Cerebellum (tissue), 4 donors: ENCODE measurements at places on chromosomes 6 and 20. TPM values are rescaled to one million over a fixed set of nuclear protein-coding genes. Genes with fewer than 3 reads are reported as not detected.

DNA sequence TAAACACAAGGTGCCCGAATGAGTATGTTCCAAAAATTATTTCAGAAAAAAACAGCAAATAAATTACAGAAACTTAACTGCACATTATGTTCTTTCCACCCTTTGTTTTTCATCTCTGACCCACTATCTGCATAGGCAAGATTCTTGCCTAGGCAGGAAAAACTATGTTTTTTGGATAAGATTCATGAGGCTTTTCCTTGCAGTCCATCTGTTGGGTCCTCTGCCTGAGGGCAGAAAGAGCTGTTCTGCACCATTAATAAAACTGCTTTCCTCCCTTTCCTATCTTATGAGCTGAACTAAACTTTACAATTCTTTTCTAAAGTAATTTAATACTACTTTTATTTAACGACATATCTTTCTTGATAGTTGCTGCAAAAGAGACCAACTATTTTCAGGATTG is 21.1 kb downstream of the ENPP1 start:
- DNase-seq, result no peak

The TRIM31 gene
- total RNA-seq, result not detected

GRCh38 chr20:18436847-18437246 is 30.0 kb downstream of the DZANK1 start:
- DNase-seq, result no peak

- no peak for DNase-seq
These were observed 54.7 kb upstream of the SAYSD1 start for GRCh38 chr6:39169448-39170344.

- no peak for DNase-seq
These were observed 323.1 kb upstream of the AGPAT4 start for GRCh38 chr6:161596807-161597520.

DNA sequence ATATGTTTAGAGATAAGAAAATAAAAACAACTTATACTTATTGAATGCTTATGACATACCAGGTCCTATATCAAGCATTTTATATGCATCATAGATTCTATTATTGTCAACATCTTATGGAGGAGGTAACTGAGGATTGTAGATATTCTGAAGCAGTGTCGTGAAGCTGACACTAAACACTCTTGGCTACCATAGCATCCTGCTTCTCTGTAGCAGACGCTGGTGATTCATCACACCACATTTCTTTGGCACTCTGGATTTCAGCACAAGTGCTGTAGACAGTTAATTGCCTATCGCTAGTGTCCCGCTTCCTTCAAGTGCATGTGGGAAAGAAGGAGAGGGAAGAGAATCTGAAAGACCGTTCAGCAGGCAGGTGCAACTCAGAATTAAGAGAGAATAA is 317.1 kb downstream of the PLCB1 start:
- no peak for DNase-seq

- no peak for DNase-seq
These were observed 48.3 kb downstream of the PPP1R16B start for GRCh38 chr20:38853759-38854158.

GRCh38 chr6:4487538-4487937 is 288.7 kb upstream of the CDYL start:
- no peak for DNase-seq

- DNase-seq, result no peak
These were observed at the start of gene PROKR2 for GRCh38 chr20:5316188-5317158. Gene PROKR2, minus strand, starts transcription at chr20:5316954. Its CDS starts 2,585 bp downstream, at chr20:5314369.

The VWA7 gene
- 0.36 TPM for total RNA-seq

- DNase-seq, result no peak
These were observed 25.3 kb upstream of the FABP7 start for GRCh38 chr6:122754191-122754731.

The ATF6B gene
- 25.0 TPM for total RNA-seq

DNA sequence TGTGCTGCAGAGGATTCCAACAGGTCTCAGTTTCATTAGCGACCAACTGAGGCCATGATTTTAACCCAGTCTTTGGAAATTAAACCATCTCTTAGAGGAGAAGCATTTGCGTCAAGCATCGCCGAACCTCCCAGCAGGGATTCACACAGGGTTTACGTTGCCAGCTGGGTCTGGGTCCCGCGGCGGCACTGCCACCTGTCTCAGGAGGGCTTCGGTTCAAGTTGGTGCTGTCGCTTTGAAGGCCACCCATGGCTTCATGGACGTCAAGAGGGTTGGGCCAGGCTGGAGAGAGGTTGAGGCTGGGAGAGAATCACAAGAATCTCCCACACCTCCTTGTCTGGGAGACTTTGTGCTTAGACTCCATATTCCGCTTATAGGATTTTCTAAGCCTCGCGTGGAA is 43.0 kb upstream of the FRMD1 start:
- DNase-seq, result no peak

DNA sequence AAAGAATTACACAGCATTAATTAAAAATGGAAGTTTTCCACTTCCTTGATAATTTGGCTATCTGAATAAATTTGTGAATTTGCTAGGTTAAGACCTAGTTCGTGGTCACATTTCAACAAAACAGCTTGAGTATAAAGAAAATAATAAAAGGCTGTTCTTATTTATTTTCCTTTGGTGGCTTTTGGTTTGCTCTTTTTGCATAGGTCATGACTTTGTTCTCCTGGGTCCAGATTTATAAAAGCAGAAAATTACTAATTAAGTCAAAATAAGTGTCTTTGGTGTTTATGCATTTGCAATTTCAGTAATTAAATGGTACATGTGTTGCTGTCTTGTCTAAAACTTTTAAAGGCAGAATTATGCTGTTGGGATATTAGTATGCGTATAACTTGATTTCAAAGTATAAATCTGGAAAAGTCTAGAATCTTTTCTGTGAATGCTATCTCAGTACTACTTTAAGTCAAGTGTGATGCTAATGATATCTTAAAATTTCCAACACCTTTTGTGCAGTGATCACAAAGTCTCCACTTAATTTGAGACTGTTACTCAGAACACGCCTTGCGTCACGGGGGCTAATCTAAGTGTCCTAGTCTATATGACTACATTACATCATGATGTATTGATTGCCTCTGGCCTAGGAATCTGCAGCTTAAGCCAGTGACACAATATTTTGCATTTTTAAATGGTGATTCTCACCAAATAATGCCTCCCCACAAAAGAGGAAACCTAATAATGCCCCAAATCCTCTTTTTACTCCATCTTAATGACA is 41.0 kb downstream of the GNAS start:
- DNase-seq, result no peak

The DZANK1 gene
- 3.6 TPM for total RNA-seq

DNA sequence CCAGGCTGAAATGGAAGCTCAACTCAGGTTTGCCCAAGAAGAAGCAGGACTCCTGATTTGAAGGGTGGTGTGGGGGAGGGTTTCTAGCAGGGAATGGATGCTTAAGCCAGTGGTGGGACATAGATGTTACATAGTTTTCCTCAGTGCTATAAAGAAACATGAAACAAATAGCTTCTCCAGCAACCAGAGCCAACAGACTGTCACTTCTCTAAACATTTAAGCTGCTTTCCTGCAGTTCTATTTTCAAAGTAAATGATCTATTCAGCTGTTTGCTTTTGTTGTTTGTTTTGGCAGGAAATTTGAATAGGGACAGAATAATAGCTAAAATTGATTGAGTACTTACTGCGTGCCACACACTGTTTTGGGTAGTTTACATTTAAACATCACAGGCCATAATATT is 169.0 kb downstream of the UST start:
- DNase-seq, result no peak

GRCh38 chr20:51218603-51219002 is 195.7 kb upstream of the KCNG1 start:
- no peak for DNase-seq

The LINC00237 gene
- 0.45 TPM for total RNA-seq

DNA sequence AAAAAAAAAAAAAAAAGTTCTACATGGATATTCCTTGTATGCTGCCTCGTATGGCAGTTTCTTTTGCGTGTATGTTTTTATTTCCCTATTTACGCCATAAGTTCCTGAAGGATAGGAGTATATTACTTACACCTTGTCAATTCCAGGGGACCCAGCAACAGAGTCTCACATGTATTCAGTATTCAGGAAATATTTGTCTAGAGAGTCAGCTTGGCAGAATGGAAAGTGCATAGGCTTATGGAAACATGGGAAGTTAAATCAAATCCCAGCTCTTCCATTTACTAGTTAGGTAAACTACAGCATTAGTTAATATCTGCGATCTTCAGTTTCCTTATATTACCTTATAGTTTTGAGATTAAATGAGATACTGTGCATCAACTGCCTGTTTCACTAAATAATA is 51.1 kb upstream of the SLC22A16 start:
- DNase-seq, result no peak

DNA sequence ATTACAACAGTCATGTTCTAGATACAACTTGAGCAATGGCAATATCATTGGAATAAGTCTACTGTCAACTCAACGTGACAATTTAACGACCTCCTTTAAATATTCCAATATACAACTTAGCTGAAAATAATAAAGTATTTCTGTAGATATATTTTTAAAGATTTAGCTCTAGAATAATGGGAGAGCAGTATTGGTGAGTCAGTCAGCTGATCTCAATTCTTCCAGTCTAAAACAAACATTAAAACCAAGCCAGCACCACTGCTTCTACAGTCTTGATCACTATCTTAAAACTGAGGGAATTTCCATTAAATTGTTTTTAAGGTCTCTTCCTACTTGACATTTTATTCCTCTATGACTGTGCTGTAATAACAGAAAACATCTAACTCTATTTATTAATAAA is 38.2 kb downstream of the NOL7 start:
- DNase-seq, result no peak

DNA sequence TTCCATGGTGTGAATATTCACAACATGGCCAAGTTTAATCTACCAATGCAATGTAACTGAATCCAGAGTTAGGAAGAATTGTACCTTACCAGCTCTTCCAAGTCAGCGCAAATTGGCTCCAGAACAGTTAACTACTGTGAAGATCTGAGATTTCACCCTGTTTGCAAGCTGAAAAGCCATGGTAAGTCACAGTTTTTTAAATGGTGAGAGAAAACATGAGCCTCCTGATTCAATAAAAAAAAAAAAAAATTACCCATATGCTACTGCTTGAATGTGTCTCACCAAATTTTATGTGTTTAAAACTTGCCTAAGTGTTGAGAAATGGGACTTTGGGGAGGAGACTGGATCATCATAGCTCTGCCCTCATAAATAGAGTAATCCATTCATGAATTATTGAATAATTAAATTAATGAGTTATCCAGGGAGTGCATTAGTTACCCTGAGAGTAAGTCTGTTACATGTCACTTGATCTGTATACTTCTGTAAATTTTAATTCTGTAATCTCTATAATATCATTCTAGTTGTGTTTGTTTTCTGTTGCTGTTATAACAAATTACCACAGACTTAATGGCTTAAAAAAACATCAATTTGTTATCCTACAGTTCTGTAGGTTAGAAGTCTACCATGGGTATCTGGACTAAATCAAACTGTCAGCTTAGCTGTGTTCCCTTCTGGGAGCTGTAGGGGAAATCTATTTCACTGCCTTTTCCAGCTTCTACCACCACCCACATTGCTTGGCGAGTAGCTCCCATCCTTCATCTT is 1355.9 kb downstream of the GRIK2 start:
- DNase-seq, result no peak

DNA sequence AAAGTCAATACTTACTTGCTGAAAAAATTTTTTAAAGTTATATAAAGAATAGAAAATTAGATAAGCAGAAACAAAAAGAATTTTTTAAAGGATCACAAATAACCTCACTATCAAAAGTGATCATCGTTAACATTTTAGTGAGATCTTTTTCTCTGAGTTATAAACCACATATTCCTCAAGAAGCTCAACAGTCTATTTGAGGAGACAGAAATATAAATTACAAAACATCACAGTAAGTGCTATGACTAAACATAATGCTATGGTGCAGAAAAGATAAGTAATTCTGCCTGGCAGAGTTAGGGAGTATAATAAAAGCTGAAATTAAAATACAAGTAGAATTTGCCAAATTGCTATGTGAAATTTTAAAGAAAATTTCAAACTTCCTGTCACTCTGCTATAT is 226.7 kb downstream of the LMBRD1 start:
- no peak for DNase-seq

The ARMH2 gene
- not detected for total RNA-seq

- peak; percentile 78 for DNase-seq
These were observed 8.5 kb downstream of the TMEM242 start for GRCh38 chr6:157314705-157315321.

DNA sequence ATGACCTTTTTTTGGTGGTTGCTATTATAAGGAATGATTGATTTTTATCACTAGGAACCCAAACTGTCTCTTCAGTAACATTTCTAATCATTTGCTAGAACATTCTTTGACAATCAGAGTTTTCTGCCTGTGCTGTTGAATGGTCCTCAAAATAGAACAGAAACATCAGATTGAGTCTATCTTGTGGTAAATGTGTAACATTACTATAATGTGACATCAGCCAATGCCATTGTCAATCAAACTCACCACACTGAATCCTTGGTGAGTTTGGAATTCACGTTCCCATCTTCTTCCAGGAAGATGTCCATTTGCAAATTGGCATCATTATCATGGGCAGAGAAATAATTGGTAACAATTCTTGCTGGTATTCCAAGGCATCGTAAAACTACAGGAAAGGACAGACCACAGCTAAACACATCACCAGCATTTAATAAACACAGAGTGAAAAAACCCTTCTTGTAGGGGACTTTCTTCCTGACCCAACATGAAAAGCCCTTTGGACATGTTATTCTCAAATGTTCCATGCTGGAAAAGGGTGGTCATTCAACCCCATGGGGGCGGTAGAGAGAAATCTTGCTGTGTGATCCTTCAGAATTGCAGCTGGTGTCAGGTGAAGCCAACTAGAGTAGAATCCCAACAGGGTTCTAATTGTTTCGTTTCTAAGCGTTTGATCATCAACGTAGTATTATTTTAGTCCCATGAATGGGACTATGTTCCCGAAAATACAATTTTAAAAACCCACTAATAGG is 98.5 kb downstream of the F13A1 start:
- no peak for DNase-seq

The PCNA gene
- 52.4 TPM for total RNA-seq
